Cortex of kidney (tissue), 1 donor: ENCODE measurements at places on chromosomes 1 and 21.
A peak's percentile ranks its signal among the peaks of the same experiment; 100 is the strongest.

DNA sequence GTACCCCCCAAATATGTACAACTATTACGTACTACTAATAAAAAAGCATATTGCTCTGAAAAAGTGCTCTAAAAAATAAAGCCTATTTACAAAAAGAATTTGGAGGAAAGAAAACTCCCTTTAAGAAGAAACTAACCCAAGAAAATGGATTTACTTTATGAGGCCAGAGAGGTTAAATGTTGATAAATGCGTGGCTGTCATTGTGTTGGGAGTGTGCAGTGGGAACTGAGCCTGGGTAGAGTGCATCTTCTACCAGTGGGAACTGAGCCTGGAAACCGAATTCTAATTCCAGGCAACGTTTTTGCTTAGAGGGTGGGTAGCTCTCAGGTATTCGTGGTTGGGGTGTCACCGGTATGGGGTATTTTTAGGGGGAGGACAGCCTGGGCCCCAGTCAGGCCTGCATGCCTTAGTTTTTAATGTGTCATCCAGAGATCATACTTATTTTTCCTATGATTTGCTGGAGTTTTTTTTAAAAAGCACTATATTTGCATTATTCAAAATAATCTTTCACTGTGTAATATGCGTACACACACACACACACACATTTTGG, 24.1 kb upstream of the RNF187 start:
- DNase-seq, result no peak

- DNase-seq, result no peak
These were observed 1.3 kb upstream of the ZNF436 start for GRCh38 chr1:23370709-23371584.

DNA sequence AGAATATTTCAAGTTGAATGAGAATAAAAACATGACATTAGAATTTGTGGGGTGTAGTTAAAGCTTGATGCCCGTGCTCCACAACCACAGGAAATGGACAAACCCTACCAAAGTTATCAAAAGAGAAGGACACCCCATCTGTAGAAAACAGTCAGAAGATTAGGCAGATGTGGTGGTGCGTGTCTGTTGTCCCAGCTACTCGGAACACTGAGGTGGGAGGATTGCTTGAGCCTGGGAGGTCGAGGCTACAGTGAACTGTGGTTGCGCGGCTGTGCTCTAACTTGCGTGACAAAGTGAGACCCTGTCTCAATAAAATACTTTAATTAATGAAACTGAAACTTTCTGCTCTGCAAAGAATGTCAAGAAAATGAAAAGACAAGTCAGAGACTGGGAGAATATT, 1.5 kb upstream of the SPATC1L start:
- DNase-seq, result no peak

DNA sequence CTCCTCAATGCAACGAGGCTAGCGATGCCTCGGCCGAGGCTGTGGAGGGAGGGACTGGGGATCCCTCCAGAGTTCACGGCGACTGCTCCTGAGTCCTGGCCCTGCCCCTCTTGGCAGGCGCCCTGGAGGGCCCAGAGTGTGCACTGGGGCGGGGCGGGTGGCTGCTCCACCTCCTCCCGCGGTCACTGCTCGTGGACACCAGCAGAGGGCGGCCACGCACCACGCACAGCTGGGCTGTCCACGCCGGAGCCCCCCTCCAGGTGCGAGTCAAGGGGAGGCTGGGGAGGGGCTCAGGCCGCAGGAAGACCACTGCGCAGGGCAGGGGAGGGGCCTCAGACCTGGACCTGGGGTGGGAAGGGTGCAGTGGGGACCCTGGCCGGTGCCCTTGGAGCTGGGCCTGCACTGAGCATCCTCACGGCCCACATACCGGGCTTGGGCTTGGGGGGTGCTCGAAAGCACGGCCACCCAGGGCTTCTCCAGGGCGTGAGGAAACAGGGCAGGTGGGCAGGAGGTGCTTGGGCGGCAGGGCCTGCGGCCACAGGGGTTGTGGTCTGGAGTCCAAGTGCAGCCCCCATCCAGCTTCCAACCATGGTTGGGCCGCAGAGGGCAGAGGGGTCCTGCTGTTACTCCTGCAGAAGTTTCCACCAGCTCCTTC, 20.6 kb upstream of the TTC34 start:
- no peak for DNase-seq

- peak; percentile 84 for DNase-seq
These were observed 797 bp upstream of the USP1 start for GRCh38 chr1:62436039-62436465.

GRCh38 chr1:243179720-243180119, 75.4 kb downstream of the CEP170 start:
- DNase-seq, result no peak

DNA sequence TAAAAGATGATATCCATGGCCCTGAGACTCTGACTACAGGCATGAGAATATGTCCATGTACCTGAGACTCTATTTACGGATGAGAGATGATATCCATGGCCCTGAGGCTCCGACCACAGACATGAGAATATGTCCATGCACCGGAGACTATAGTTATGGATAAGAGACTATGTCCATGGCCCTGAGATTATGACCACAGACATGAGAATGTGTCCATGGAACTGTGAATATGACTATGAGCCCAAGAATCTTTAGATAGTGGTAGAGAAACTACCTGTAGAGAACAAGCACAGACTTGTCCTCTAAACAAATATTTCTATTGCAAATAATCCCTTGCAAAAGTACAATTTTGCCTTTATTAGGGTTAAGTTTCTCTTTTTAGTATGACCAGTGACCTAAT, 263.2 kb downstream of the PCP4 start:
- no peak for DNase-seq

DNA sequence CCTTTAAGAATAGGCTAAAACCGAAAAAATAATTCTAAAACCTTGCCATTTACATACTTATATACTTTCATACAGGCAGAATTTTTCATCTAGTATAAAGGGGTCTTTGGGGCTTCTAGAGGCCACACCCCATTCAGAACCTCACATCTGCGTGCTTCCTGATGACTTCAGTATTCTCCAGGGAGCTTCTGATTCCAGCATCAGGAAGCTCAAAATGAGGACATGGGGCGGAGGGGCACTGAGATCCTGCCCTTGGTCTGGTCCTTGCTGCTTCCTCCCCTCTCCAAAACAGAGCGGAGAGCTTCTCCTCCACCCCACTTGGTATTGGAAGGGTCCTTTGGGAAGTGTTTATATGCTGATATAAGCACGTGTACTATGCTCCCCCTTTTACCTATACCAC, 13.8 kb downstream of the PAX7 start:
- DNase-seq, result no peak

DNA sequence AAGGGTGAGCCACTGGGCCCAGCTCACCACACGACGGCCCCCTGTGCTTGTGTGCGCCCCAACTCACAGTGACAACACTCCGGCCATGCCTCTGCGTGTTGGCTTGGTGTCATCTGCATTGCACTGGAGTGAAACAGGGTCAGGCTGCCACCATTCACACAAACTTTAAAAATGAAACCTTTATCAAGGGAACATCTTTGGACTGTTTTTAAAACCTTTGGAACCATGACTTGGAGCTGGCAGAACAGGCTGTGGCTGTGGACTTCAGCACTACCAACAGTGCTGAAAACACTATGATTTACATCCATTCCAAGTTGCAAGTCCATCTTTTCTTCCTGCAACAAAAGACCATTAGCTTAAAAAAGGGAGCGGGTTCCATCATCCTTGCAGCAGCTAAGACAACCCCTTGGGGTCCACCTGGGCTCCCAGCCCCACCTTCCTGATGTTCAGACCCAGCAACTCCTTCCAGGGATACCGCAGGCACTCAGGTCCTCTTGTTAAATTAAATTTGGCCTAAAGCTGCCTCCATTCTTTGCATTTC, 25.6 kb downstream of the POFUT2 start:
- DNase-seq, result no peak

DNA sequence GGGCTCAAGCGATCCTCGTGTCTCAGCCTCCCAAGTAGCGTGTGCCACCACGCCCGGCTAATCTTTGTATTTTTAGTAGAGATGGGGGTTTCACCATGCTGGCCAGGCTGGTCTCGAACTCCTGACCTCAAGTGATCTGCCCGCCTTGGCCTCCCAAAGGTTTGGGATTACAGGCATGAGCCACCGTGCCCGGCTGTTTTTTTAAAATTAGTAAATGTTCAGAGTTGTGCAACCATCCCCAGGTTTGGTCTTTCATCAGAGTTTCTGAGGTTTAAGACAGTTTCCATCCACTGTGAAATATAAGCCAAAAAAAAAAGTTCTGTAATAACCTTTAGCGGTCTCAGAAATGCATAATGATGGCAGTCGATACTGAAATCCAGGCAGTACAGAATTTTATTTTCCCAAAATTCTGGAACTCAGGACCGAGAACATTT, 550 bp upstream of the SYT11 start:
- DNase-seq, result no peak

DNA sequence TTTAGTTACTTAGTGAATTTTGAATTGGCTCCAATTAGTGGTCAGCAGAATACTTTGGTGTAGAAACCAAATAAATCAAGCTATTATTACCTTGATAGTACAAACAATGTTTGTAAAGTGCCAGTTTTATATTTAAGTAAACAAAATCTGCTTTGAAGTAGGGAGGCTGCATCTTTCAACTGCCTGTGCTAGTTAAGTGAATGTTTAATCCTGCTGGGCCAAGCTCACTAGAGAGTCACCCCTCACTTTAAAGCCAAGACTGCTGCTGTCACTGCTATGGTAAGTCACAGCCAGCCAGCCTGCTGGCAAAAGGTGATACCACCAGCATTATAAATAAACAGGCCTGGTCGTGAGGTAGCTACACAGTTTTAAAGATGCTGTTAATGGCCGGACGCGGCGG, 10.3 kb upstream of the CFAP126 start:
- DNase-seq, result no peak

DNA sequence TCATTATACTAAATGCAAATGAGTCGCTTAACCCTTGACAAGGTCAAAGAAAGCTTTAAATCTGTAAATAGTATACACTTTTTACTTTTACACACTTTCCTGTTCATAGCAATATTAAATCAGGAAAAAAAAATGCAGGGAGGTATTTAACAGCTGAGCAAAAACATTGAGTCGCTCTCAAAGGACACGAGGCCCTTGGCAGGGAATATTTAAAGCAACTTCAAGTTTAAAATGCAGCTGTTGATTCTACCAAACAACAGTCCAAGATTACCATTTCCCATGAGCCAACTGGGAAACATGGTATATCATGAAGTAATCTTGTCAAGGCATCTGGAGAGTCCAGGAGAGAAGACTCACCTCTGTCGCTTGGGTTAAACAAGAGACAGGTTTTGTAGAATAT, 62.7 kb downstream of the CAPN2 start:
- DNase-seq, result no peak

DNA sequence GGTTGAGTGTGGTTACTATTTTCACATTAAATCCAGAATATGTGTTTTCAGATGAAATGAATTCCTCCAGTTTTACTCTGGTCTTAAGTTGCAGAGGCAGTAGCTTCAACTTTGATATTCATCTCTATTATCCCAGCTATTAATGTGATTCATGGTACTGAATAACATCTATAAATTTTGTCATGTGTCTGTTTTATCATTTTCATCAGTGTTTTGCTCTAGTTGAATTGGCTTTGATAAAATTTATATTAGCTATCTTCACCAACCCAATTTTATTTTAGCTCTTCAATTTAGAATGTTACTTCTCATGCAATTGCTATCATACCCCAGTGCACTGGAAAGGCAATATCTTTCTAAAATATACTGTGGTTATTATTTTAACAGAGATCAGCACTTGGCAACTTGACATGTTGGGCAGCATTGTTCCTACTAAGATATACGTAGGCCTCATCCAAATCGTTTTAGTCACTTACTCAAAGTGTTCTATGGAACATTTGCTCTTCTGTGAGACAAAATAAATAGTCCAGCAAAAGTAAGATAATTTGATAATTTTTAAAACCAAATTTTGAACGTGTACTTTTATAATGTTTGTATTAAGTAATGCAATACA, 184.3 kb downstream of the NCAM2 start:
- DNase-seq, result no peak

DNA sequence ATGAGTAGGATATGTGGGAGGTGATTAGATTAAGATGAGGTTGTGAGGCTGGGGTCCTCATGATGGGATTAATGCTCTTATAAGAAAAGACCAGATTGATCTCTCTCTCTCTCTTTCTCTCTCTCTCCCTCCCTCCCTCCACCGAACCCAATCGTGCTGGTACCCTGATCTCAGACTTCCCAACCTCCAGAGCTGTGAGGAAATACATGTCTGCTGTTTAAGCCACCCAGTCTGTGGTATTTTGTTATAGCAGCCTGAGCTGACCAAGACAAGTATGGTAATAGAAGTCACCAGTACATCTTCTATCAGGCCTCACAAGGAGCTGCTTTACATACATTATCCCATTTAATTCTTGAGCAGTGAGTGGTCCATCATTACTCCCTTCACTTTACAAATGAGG, 149.8 kb downstream of the RUNX1 start:
- DNase-seq, result no peak

DNA sequence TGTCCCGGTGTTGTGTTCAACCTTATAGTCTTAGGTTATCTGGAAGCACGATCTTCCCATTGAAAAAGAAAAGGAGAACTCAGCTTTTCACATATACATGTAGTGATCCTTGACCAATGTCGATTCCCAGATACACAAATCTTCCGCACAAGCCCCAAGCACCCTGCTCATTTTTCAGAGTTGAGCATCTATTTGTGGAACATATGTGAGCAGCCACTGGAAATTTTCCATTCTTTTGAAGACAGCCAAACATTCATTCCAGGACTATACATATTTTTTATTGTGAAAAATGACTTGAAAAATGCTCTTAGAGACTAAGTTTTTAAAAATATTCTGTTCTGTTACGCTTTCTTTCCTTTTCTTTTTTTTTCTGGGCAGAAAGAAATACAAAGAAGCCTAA, 371.9 kb downstream of the RGS7 start:
- no peak for DNase-seq

DNA sequence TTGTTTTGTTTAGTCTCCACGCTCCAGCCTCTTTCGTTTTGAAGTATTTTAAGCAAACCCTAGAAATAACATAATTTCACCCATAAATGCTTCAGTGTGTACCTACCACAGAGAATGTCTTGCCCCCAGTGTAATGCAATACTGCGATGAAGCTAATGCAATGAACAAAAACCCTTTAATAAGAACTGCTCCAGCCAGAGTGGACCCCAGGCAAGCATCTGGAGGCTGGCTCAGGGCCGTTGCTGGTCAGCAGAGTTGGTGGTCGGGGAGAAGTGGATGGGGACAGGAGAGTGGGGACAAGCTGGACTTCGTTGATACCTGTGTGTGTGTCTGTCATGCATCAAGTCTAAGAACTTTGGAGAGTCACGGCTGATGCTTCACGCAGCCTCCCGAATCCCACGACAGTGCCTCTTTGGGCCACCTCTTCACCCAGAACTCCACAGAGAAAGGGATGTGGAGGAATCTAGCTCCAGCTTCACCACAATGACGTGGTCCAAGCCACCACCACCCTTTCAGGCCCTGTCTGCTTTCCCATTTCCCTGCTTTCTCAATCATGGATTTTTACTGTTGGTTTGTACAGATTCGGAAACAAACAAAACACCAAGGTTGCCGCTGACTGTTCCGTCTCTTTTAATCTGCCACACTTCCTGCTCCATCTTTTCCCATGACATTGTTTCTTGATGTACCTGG, 108.6 kb upstream of the ERRFI1 start:
- DNase-seq, result no peak

GRCh38 chr1:5758000-5758858, 234.0 kb downstream of the NPHP4 start:
- no peak for DNase-seq

GRCh38 chr1:164637461-164638375, 78.7 kb downstream of the PBX1 start:
- DNase-seq, result no peak

- no peak for DNase-seq
These were observed 20.3 kb upstream of the PTGFRN start for GRCh38 chr1:116889380-116889779.

- DNase-seq, result no peak
These were observed 141.4 kb downstream of the LHX8 start for GRCh38 chr1:75275631-75276030.
